ENCODE measurements at places on chromosomes 2 and 18. TPM values are rescaled to one million over a fixed set of nuclear protein-coding genes. Genes with fewer than 3 reads are reported as not detected.

The EPB41L3 gene
- 3.6 TPM for total RNA-seq

The CSRNP3 gene
- total RNA-seq: 1.4 TPM

The SLC9A4 gene
- 0.03 TPM for total RNA-seq

The IL1F10 gene
- not detected for total RNA-seq

The MC2R gene
- total RNA-seq: not detected

The PAX8 gene
- 1.6 TPM for total RNA-seq

The RALB gene
- total RNA-seq: 53.7 TPM

The HAAO gene
- total RNA-seq: 0.85 TPM

The GCG gene
- not detected for total RNA-seq

The CNDP1 gene
- total RNA-seq: not detected

The NTSR2 gene
- total RNA-seq: not detected

The PSMA8 gene
- not detected for total RNA-seq

The SLC19A3 gene
- 0.78 TPM for total RNA-seq

The PTPN18 gene
- total RNA-seq: 15.7 TPM

The IL1RL2 gene
- 1.6 TPM for total RNA-seq

The TBR1 gene
- not detected for total RNA-seq

The MC4R gene
- total RNA-seq: not detected

The ERMN gene
- 1.1 TPM for total RNA-seq

The BOD1L2 gene
- not detected for total RNA-seq

The AP1S3 gene
- 18.6 TPM for total RNA-seq

The ZNF513 gene
- total RNA-seq: 8.9 TPM

The GRHL1 gene
- 0.33 TPM for total RNA-seq

Measured in smooth muscle cell of the pulmonary artery (primary cell).